Psoas muscle (tissue), 8 donors: ENCODE measurements at places on chromosomes 12 and 14. TPM values are rescaled to one million over a fixed set of nuclear protein-coding genes. Genes with fewer than 3 reads are reported as not detected.

Gene UNC79
- 0.05 TPM for polyA plus RNA-seq

DNA sequence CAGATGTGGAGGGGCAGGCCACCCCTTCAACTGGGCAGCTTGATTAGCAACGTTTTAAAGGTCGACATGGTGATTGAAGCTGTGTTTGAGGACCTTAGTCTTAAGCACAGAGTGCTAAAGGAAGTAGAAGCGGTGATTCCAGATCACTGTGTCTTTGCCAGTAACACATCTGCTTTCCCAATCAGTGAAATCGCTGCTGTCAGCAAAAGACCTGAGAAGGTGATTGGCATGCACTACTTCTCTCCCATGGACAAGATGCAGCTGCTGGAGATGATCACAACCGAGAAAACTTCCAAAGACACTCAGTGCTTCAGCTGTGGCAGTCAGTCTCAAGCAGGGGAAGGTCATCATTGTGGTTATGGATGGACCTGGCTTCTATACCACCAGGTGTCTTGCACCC is 23.9 kb upstream of the AICDA start:
- DNase-seq, result no peak

GRCh38 chr12:76708296-76708695 is 55.6 kb upstream of the ZDHHC17 start:
- no peak for DNase-seq

- no peak for DNase-seq
Observed at GRCh38 chr14:68519671-68520187, 273.1 kb downstream of the ZFP36L1 start.

DNA sequence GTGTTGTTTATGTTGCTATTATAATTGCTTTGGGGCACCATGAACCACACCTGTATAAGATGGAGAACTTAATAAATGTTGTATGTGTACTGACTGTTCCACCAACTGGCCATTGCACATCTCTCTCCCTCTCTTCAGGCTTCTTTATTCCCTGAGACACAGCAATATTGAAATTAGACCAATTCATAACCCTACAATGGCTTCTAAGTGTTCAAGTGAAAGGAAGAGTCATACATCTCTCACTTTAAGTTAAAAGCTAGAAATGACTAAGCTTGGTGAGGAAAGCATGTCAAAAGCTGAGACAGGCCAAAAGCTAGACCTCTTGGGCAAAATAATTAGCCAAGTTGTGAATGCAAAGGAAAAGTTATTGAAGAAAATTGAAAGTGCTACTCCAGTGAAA is 373.3 kb downstream of the RGS6 start:
- no peak for DNase-seq

GRCh38 chr14:90726656-90727055 is 89.6 kb downstream of the TTC7B start:
- DNase-seq, result peak; percentile 81

DNA sequence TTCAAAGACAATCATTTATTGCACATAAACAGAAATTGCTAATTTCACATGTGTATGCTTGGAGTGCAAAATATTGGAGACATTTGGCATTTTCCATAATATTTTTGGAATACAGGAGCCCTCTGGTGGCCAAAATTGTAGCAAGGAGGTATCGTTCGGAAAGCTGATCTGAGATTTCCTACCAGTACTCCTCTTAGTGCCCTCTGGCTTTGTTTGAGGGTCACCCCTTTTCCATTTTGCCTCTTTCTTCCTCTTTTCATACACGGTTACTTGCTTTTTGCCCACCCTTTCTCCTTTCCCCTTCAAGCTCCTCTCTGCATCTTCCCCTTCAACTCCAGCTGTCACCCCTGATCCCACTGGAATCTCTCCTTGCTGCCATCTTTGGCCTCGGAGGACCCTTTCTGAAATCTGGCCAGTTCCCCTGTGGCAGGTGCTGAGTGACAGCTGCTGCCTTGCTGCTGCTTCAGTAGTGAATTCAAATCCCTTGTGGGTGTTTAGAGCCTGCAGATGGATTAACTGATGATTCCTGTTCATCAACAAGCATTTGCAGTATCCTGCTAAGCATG is 164.6 kb upstream of the PARP11 start:
- no peak for DNase-seq

Gene SERPINA9
- polyA plus RNA-seq, result not detected

Gene C12orf42
- not detected for polyA plus RNA-seq

DNA sequence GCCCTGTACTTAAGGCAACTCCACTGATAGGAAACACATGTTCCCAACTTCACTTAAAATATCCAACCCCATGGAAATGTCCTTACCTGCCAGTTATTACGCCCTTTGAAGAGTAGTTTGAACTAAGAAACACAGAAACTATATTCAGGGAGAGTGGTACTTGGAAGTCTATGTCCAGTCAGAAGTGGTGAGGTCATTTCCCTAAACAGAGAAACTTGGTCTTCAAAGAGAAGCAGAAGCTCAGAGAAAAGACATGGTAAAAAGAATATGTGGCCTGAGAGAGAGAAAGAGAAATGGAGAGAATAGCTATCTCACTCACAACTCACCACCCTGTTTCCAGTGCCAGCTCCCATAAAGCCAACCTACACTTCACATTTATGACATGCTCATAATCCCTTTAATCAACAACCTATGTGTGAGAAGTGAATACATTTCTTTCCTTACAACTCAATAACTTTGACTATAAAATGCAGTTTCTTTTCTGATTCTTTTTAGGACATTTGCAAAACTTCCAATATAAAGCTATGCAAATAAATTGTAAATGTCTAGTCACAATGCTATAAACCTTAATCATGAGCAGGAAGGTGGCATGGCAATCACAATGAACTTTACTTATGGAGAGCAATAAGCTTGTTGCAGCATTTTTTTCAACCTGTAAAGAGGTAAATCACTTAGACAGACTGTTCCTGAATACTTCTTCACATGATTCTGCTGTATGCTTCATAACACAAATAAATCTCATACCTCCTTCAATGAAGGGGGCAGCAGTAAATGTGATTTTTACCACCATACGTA is 67.1 kb downstream of the CPNE8 start:
- DNase-seq, result no peak

DNA sequence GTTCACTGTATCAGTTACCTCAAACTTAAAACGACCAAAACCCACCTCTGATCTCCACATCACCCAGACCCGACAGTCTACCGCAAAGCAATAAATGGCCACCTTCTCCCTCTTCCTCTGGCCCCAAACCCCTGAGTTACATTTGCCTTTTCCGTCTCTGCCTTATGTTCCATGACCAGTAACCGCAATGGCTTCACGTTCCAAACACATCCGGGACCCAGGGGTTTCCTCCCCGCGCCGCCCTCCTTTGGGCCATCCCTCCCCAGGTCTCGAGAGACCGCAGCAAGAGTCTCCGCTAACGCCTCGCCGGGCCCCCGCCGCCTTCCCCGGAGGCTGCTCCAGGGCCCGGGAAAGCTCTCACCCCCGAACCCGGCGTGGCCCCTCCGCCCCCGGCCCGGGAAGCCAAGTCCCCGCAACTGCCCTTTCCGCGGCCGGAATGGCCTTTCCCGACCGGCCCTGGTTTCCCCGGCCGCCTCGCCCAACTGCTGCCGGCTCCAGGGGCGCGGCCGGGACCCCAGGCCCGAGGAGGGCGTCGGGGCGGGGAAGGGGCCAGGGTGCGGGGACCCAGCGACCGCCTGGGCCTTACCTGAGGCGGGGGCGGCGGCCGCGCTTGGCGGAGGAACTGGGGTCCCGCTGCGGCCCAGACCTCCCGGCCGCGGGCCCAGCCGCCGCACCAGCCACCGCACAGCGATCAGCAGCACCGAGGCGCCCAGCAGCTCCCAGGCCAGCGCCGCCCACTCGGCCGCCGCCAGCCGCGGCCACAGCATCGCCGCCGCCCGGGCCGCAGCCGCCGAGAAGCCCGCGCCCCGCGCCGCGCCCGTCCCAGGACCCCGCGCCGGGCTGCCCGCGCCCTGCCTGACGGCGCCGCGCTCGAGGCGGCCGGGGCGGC is at the start of gene ANKLE2:
Gene ANKLE2 (minus strand): TSS at position 801 of the 889 bp plus-strand sequence. CDS start 34 bp downstream, at position 767.
- DNase-seq, result peak; percentile 55

DNA sequence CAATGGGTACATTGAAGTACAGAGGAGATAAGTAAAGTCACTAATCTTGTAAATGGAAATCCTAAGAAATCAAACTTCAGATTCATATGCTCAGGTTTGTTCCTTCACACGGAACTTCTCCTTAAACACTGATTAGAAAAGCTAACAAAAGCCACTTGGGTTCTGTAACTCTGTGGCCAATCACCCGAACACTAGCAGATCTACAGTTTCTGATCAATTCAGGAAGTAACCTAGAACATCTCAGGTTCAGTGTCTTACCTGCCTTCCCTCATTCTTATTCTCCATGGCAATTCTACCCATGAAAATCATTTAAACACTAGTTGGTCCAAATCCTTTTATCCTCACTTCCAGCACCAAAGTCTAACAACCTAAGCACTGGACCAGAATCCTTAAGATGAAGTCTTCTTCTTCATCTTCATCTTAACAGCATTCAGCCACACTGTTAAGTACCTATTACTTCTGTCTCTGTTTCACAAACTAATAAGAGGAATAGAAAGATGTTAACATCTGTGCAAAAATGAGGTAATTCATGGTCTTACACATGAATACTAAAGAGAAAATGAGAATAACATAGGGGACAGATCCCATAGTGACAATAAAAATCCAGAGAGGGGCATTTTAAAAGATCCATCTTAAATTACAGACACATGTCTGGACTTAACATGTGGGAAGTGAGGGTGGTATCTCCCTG is 184.5 kb downstream of the SSPN start:
- DNase-seq, result no peak

- no peak for DNase-seq
Observed at GRCh38 chr12:79652521-79652920, 38.2 kb downstream of the PAWR start.

GRCh38 chr12:13702381-13702780 is 279.0 kb downstream of the GRIN2B start:
- DNase-seq, result no peak

DNA sequence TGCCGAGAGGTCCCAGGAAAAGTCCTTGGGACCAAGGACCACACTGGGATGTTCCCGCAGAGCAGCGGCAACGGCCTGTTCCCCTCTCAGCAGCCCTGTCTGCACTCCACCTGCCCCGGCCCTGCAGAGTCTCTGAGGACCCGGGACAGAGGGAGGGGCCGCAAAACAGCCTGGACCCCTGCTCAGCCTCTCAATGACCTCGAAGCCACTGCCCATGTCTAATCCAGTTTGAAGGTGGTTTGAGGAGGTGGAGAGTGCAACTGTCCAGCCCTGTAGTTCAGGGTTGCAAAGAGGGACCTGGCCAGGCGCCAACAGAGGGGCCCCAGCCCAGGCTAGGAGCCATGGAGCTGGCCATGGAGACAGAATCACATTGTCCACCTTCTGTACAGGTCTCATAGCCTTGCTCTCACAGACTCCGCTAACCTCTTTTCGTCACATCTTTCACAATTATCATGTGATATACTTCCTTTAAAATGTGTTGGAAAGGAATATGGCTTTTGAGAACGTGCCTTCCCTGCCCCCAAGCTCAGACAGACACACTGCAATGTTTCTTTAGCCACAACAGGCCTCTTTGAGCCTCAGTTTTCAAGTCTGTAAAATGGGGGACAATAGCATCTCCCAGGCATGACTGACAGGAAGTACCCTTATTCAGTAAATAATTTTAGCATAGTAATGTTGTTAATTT is 49.3 kb downstream of the ACTN1 start:
- DNase-seq, result peak; percentile 9

DNA sequence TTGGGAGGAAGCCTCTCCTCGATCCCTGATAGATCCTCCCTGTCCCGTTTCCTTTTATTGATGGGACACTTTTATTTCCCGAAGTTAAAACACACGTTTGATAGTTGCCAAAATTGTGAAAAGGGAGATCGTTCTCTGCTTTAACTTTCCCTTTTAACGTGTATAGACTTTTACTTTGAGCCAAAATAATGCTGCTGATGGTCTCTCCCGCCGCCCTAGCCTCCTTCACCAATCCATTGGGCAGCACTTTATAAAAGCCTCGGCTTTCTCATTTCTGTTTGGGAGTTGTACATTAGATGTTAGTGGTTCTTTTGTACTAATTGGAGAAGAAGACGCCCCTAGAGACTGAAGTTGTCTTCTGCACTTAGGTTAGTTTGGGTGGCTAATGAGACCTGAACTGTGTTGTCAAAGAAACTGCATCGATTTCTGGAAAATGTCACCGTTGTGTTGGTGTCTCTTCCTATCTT is 1.4 kb downstream of the TMTC2 start:
- DNase-seq, result no peak

GRCh38 chr14:39680777-39681176 is 248.5 kb upstream of the FBXO33 start:
- no peak for DNase-seq

Gene CLEC2A
- not detected for polyA plus RNA-seq

DNA sequence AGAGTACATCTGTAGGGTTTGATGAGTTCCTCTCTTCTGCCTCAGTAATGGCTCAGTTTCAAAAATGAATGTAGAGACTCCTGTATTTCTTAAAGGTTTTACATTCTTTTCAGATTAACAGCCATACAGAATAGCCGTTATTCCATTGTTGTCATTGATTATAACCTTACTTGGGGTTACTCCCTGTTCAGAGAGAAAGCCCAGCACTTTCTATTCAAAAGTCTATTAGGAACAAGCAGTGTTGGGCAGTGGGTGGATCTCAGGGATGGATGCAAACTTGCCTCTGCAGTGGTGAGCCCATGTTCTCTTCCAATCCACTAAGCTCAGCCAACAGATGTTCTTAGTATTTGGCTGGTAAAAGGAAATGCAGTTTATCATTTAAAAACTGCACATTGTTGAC is 342.6 kb upstream of the E2F7 start:
- no peak for DNase-seq

- no peak for DNase-seq
Observed at GRCh38 chr14:99534863-99535262, 53.7 kb downstream of the CCNK start.

Gene BRI3BP
- polyA plus RNA-seq, result 2.8 TPM

- no peak for DNase-seq
Observed at GRCh38 chr14:50598765-50599164, 38.8 kb downstream of the ATL1 start.

DNA sequence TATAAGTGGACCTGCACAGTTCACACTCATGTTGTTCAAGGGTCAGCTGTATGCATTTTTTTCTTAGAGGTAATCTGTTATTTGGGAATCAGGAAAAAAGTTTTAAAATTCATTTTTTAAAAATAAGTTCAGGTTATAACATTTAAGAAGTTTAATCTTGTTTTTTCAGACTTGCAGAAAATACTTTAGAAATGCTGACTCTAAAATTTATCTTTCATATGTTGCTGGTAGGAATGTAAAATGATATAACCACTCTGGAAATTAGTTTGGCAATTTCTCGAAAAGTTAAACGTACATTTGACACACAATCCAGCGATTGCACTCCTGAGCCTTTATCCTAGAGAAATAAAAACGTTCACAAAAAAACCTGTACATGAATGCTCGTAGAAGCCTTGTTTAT is 4.7 kb downstream of the VRK1 start:
- no peak for DNase-seq
